ENCODE measurements at places on chromosomes 12 and 14.

DNA sequence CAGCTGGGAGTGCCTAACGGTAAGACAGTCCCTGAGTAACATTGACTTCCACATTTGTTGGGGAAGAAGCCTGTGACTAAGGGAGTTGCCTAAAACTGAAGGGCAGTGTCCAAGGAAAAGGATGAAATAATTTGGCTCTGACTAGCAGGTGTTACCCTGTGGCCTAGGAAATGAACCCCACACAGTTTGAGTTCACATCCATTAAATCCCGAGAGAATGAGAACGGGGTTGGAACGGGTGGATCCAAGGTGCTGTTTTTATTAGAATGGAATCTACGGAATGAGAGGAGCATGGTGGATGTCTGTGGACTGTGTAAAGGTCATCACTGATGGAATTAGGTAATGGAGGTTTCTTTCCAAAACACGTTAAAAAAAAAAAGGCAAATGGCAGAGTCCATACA, 324.0 kb downstream of the MED13L start:
- DNase-seq: no peak

DNA sequence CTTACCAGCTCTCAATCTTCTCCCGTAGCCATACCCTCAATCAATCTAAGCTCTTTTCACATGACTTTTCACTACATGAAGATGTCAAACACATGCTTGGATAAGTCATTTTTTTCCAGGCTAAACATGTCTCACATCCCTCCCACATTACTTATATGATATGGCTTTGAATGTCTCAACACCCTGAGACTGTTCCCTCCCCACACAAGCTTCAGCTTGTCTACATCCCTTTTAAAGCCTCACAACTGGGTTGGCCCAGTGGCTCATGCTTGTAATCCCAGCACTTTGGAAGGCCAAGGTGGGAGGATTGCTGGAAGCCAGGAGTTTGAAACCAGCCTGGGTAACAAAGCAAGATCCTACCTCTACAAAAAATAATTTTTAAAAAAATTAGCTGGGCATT, 18.5 kb downstream of the ANAPC5 start:
- no peak for DNase-seq

GRCh38 chr12:126424696-126425095, 1359.5 kb downstream of the AACS start:
- DNase-seq: no peak

DNA sequence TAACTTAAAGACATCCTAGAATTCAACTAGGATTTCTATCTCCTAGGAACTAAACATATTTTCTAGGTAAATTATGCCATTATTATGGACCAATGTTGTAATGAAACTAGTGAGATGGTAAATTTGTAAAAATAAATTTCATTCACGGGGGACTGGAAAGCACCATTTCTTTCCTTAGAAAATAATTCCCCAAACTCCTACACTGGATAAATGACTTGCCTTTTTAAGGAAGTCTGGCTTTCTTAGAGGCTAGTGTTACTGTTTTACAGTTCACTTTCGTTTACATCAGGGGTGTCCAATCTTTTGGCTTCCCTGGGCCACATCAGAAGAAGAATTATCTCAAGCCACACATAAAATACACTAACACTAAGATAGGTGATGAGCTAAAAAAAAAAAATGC, 3.3 kb downstream of the SLC39A9 start:
- DNase-seq: no peak

DNA sequence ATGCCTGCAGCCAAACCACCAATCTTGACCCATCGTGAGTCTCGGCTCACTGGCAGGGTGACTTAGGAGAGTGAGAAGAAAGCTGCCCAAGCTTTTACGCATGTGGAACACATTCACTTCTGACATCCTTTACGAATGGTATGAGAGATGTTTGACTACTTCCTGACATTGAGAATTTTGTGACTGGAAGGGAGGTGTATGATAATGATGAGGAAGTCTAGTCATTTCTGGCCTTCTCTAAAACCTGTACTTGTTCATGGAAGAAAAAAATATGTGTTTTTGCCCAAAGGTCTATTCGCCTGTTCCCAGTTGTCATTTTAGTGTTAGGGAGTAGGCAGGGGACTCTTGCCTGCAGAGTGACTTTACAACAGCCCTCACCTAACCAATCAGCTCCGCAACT, 227.2 kb upstream of the ATP2B1 start:
- DNase-seq: no peak

- DNase-seq: no peak
Observed at GRCh38 chr14:81868172-81868571, 334.5 kb upstream of the SEL1L start.

GRCh38 chr12:19299765-19300164, 139.5 kb upstream of the AEBP2 start:
- no peak for DNase-seq

DNA sequence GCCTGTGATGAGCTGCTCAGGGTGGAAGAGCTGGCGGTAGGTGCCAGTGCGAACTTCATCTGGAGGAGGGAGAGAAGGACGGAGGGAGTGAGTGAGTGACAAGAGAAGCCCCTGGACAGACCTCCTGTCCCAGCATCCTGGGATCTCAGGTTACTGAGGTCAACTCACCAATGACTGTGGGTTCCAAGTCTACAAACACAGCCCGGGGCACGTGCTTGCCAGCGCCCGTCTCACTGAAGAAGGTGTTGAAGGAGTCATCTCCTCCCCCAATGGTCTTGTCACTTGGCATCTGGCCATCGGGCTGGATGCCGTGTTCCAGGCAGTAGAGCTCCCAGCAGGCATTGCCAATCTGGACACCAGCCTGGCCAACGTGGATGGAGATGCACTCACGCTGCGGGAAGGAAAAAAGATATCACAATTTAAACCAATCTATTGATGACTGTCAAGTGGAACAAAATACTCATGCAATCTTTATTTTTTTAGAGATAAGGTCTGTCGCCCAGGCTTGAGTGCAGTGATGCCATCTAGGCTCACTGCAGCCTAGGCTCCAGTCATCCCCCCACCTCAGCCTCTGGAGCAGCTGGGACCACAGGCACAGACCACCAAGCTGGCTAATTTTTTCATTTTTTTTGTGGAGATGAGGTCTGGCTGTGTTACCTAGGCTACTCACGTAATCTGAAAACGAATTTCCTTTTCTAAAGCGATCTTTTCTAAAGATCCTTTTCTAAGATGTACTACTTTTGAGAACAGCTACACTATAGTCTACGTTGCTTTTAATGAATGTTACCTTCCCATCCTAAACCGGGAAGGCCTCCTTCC, 1.7 kb downstream of the TUBA1B start:
- no peak for DNase-seq

DNA sequence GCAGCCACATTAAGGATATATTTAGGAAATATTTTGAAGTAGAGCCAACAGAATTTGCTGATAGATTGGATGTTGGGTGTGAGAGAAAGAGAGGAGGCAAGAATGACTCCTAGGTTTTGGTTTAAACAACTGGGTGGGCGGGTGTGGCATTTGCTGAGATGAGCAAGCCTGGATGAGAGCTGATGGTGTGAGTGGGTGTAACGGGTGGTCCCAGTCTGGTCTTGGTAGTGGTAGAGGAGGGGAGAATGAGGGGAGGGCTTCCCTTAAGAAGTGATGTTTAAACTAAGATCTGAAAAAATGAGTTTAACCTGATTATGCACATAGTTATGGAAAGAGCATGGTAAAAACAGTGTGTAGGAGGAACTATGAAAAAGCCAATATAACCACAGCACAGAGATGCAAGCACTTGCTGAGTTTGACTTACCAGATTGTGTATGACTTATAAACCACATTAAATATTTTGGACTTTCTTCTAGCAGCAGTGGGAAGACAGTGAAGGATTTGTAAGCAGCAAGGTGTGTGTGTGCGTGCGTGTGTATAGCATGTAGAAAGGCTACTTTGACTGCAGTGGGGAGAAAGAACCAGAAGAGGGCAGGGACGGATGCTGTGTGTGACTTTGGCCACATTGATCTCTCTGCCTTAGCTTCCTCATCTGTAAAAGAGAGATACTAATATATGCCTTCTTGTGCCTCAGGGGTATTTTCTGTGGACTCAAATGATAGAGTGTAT, 139.7 kb downstream of the PRIMA1 start:
- DNase-seq: no peak

GRCh38 chr12:93780101-93780641, 103.0 kb downstream of the CRADD start:
- DNase-seq: no peak

- DNase-seq: no peak
Observed at GRCh38 chr12:125194163-125194773, 129.0 kb downstream of the AACS start.

DNA sequence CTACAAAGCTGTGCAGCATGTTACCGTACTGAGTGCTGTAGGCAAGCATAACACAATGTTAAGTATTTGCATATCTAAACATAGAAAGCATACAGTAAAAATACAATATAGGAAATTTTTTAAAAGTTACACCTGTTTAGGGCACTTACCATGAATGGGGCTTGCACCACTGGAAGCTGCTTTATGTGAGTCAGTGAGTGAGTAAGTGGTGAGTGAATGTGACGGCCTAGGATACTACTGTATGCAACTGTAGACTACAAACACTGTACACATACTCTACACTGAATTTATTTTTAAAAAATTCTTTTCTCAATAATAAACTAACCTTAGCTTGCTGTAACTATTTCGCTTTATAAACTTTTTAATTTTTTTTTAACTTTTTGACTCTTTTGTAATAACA, 82.1 kb upstream of the FSCB start:
- no peak for DNase-seq

GRCh38 chr12:6582959-6583358, 14.9 kb upstream of the NOP2 start:
- DNase-seq: no peak

- no peak for DNase-seq
Observed at GRCh38 chr12:51932218-51933076, 19.1 kb upstream of the ACVR1B start.

- DNase-seq: no peak
Observed at GRCh38 chr12:52323416-52324152, 2.4 kb upstream of the KRT83 start.

DNA sequence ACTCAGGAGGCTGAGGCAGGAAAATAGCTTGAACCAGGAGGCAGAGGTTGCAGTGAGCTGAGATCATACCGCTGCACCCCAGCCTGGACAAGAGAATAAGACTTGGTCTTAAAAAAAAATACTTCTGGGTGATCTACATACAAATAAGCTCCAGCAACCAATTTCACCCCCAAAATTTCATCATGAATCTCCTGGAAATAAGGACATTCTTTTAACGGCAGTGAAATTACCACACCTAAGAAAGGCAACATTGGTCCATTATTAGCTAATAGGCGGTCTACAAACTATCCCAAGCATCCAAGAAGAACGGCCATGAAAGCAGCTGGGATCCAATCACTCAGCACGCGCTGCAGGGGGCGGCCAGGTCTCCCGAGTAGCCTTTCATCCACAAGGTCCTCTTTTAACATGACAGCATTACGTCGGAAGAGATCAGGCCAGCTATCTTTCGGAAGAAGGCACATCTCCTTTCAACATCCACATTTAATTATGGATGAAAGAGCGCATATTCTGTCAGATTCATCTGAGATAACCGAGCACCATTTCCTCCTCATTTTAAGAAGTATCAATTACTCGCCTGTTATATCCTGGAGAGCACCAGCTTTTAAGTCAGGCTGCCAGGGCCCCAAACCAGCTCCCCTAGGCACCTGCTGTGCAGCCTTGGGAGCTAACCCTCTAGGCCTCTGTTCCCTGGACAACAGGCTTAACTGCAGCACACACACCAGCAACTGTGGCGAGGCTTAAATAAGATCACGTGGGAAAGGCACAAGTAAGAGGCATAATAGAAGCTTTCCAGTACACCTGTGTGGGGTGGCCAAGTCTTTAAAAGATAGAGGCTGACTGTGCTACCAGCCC, 4.2 kb downstream of the SLC15A4 start:
- no peak for DNase-seq

- DNase-seq: no peak
Observed at GRCh38 chr14:64680714-64681065, 23.5 kb upstream of the PLEKHG3 start.

GRCh38 chr12:46267575-46267824, 1.3 kb downstream of the SLC38A1 start:
- DNase-seq: no peak

- DNase-seq: no peak
Observed at GRCh38 chr12:124633365-124634362, 66.3 kb upstream of the NCOR2 start.

GRCh38 chr12:21459474-21459873, 22.0 kb downstream of the PYROXD1 start:
- no peak for DNase-seq

DNA sequence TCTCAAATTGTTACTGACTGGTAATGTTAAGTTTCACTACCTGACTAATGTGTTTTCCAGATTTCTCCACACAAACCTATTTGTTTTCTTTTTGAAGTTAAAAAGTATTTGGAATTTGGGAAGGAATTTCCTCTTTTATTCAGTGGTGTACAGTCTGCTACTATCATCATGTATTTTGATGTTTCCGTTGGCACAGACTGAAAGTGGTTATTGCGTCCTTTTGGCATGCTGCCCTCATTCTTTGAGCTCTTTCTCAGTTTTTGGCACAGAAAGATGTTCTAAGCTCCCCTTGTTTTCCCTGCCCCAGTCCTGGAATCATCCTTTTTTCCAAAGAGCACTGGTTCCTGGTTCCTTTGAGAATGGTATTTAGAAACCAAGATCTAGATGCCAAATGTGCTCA, 31.4 kb upstream of the RTRAF start:
- no peak for DNase-seq

DNA sequence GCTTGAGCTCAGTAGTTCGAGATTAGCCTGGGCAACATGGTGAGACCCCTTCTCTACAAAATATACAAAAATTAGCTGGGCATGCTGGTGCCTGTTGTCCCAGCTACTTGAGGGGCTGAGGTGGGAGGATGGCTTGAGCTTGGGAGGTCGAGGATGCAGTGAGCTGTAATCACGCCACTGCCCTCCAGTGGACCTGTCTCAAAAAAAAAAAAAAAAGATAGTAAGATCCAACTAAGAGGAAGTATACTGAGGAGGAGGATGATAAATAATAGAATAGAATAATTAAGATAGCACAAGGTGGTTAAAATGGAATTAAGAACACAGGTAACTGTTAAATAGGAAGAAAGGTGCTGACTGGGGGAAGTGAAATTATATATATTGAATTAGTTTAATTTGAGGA, 37.0 kb upstream of the BAZ1A start:
- peak; percentile 5 for DNase-seq

- DNase-seq: no peak
Observed at GRCh38 chr14:51485733-51486132, 166.0 kb upstream of the FRMD6 start.

DNA sequence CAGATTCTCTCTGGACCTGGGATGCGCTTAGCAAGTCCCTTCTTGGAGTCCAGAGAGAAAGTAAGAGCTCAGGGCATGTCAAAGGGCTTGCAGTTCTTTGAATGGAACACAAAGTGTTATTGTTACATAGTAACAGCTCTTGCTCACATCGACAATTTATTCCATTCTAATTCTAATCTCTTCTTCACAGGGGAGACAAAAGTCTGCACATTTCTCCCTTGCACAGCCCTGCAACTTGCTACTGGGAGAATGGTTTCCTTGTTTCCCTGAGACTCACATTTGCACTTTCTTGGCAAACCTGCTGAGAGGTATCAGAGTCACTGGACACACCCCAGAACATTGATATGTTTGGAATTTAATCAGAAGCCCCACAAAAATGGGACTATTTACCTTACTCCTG, 209.9 kb upstream of the IGF1 start:
- DNase-seq: no peak

Measured in CD4-positive, alpha-beta T cell treated with Interleukin-6 for 4 hours (primary cell).